GM12878 (cell line): ENCODE measurements at places on chromosomes 4 and X. TPM values are rescaled to one million over a fixed set of nuclear protein-coding genes. Genes with fewer than 3 reads are reported as not detected.

DNA sequence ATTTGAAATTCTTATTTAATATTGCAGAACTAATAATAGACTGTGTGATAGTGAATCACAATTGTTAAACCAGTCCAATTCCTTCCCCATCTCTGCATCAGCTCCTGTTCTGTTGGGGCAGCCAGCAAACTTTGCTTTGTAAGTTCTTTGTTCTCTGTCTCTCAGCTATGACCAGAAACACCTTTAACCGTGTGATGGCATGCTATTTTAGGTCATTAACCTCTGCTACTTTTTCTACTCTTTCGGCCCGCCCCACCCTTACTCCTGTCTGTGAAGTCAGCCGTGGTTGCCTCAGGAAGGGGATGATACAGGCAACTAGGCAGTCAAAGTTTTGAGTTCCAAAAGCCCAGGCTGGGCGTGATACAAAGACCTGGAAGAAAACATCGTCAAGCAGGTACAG lies 51.3 kb upstream of the EGFL6 start:
- DNase-seq = no peak
- H3K4me3 ChIP-seq = no peak overlapping the region
- H3K27me3 ChIP-seq = no peaks in the 10 kb centered on the region
- H3K36me3 ChIP-seq = no peaks in the 10 kb centered on the region
- H3K4me1 ChIP-seq = no peaks in the 10 kb centered on the region

GRCh38 chr4:77236806-77237205 lies 79.8 kb downstream of the CCNG2 start:
- no peak overlapping the region for H3K4me3 ChIP-seq
- no peak for DNase-seq
- H3K27me3 ChIP-seq = no peaks in the 10 kb centered on the region
- no peak overlapping the region for H3K27ac ChIP-seq
- no peaks in the 10 kb centered on the region for H3K36me3 ChIP-seq

DNA sequence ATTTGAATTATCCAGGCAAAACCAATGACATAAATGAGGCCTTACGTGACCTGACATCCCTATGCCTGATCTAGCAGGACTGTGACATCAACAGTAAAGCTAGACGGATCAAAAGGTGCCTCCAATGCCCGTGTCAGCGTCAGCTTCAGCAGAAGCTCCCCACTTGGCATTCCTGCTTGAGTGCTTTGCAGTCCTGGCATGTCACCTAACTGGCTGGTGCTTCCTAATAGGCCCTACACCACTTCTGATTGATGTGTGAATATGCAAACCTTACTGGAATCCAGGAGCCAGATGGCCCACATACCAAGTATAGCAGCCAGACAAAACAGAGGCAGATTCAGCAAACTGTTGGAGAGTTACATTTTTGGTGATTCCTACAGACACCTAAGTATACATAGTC lies 224.2 kb downstream of the DMD start:
- no peaks in the 10 kb centered on the region for H3K36me3 ChIP-seq
- no peak overlapping the region for H3K27ac ChIP-seq
- H3K27me3 ChIP-seq = no peaks in the 10 kb centered on the region
- no peak for DNase-seq

- H3K27ac ChIP-seq = no peak overlapping the region
- no peaks in the 10 kb centered on the region for H3K36me3 ChIP-seq
- H3K27me3 ChIP-seq = no peaks in the 10 kb centered on the region
- DNase-seq = no peak
- no peak overlapping the region for H3K4me3 ChIP-seq
Measured at GRCh38 chrX:39734174-39734776, 363.5 kb downstream of the BCOR start.

GRCh38 chr4:126441173-126442035 lies 1126.6 kb downstream of the FAT4 start:
- DNase-seq = no peak
- no peaks in the 10 kb centered on the region for H3K27me3 ChIP-seq
- no peak overlapping the region for H3K27ac ChIP-seq
- no peak overlapping the region for H3K4me3 ChIP-seq
- H3K36me3 ChIP-seq = no peaks in the 10 kb centered on the region

DNA sequence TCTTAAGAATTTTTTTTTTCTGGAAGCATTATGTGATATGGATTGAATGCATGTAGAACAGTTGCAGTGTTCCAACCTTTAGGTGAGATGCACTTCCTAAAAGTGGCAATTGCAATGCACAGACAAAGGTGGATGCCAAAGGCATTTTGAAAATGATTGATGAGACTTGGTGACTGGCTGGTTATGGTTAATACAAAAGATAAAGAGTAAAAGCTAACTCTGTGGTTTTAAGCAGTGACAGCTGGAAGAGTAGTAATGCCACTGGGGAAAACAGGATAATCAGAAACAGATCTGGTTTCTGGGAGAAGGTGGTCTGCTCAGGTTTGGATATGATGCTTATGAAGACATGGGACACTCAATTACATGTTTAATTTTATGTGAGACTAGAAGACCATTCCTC lies 345.6 kb downstream of the RPA4 start:
- no peak overlapping the region for H3K27ac ChIP-seq
- H3K4me1 ChIP-seq = no peaks in the 10 kb centered on the region
- no peak overlapping the region for H3K4me3 ChIP-seq

GRCh38 chr4:115720611-115721010 lies 607.2 kb upstream of the NDST4 start:
- no peaks in the 10 kb centered on the region for H3K4me1 ChIP-seq
- no peaks in the 10 kb centered on the region for H3K36me3 ChIP-seq
- DNase-seq = no peak
- no peak overlapping the region for H3K4me3 ChIP-seq
- H3K27me3 ChIP-seq = no peaks in the 10 kb centered on the region

- no peak for DNase-seq
- H3K36me3 ChIP-seq = no peaks in the 10 kb centered on the region
- no peaks in the 10 kb centered on the region for H3K4me1 ChIP-seq
Measured at GRCh38 chr4:8352368-8353157, 83.0 kb downstream of the HTRA3 start.

DNA sequence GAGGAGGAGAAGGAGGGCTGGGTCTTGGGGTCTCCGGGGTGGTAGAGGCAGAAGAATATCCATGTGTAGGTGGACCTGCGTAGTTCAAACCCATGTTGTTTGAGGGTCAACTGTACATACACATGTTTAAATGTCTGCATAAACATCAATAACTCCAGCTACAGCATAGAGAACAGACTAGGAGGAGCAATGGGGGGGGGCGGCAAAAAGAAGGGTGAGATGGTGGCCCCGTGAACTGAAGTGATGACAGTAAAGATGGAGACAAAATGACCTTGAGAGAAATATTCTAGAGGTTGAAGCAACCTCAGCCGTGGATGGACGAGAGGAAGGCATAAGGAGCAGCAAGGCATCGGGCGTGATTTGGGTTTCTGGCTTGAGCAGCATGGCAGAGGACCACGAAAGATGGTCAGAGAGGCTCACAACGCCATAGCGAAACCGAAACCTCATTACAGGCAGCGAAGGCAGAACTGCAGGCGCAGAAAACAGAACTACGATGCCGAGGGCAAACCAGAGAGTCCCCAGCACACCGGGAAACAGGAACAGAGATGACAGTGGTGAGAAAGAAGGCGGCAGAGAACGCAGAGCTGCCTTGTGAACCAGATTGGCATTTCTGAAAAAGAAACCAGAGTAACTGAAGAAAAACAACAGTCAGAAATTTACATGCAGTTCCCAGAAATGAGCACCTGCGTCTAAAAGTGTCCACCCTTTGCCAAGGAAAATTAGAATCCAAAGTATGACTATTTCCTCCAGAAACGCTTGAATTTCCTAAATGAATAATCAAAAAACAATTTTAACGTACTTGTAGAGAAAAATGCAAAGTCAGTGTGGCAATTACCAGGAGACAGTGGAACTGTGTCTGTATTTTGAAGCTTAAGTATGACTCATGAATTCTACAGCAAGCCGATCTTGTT lies 50.3 kb upstream of the ENPP6 start:
- no peaks in the 10 kb centered on the region for H3K36me3 ChIP-seq
- DNase-seq = peak; percentile 99
- peak overlapping the region; percentile 57 for H3K4me3 ChIP-seq

- H3K36me3 ChIP-seq = no peaks in the 10 kb centered on the region
- peak; percentile 9 for DNase-seq
- no peaks in the 10 kb centered on the region for H3K4me1 ChIP-seq
- H3K4me3 ChIP-seq = no peak overlapping the region
Measured at GRCh38 chr4:140884431-140885058, 128.4 kb upstream of the TBC1D9 start.

DNA sequence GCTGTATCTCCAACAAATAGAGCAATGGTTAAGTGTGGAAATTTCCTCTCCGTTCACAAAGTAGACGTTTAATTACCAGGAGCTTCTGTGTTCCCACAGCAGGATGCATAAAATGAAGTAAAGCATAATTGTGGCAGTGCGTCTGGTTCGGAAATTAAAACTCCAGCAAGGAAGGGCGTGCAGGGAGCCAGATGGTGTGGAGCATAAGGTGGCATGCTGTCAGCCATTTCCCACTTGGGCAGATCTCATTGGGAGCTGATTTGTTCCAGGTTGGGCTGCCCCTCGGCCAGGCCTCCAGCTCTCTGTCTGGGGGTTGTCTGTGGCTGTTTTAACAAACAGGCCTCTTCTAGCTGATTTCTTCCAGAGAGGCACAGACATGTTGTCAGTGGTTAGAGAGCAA lies 182.1 kb upstream of the CLNK start:
- no peaks in the 10 kb centered on the region for H3K27me3 ChIP-seq
- no peaks in the 10 kb centered on the region for H3K4me1 ChIP-seq
- no peak for DNase-seq
- no peak overlapping the region for H3K27ac ChIP-seq
- H3K36me3 ChIP-seq = no peaks in the 10 kb centered on the region
- no peak overlapping the region for H3K4me3 ChIP-seq

DNA sequence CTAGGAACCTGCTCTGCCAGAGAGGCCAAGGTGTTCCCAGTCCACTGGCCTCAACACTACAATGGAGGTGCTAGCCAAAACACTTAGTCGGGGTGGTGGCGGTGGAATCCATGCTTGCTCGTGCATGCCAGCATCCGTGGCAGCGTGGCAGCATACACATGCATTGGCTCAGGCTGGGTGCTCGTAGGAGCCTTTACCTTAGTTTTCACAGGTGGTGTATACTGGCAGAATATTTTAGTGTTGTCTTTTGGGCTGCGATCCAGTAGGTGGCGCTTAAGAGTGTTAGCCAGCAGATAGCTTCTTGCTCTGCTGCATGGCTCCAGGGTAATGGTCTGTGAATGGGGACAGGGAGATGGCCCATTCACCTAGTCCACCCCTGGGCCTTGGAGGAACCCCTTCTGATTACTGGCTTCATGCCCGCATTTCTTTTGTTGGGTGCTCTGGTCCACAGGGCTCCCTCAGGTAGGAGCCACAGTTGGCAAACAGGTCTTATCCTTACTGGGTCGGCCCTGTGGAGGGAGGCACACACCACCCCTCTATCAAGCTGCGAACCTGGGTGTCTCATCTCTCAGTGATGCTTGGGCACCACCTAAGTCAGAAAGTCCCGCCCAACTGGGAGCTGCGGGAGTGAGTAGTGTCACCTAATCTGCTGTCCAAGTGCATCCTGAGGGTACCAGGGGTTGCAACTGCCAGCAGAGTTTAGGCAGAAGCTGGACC lies 40.0 kb downstream of the RIPPLY1 start:
- H3K4me1 ChIP-seq = no peaks in the 10 kb centered on the region
- no peaks in the 10 kb centered on the region for H3K27me3 ChIP-seq
- H3K36me3 ChIP-seq = no peaks in the 10 kb centered on the region
- H3K4me3 ChIP-seq = no peak overlapping the region
- no peak overlapping the region for H3K27ac ChIP-seq

GRCh38 chr4:5784960-5785611 lies 74.1 kb downstream of the EVC start:
- no peaks in the 10 kb centered on the region for H3K27me3 ChIP-seq
- H3K27ac ChIP-seq = no peak overlapping the region
- no peak for DNase-seq
- no peaks in the 10 kb centered on the region for H3K4me1 ChIP-seq
- no peak overlapping the region for H3K4me3 ChIP-seq

- no peak for DNase-seq
- H3K4me3 ChIP-seq = no peak overlapping the region
- peaks cover 9% of the 10 kb centered on the region for H3K27me3 ChIP-seq
- peaks cover 4% of the 10 kb centered on the region for H3K4me1 ChIP-seq
Measured at GRCh38 chr4:80189956-80190677, 7.2 kb upstream of the PRDM8 start.

GRCh38 chr4:37793562-37793961 lies 32.9 kb upstream of the PGM2 start:
- no peaks in the 10 kb centered on the region for H3K36me3 ChIP-seq
- no peaks in the 10 kb centered on the region for H3K4me1 ChIP-seq
- DNase-seq = no peak

- H3K27me3 ChIP-seq = no peaks in the 10 kb centered on the region
- H3K4me3 ChIP-seq = no peak overlapping the region
- no peak overlapping the region for H3K27ac ChIP-seq
Measured at GRCh38 chr4:128468123-128468989, 180.7 kb upstream of the PGRMC2 start.

DNA sequence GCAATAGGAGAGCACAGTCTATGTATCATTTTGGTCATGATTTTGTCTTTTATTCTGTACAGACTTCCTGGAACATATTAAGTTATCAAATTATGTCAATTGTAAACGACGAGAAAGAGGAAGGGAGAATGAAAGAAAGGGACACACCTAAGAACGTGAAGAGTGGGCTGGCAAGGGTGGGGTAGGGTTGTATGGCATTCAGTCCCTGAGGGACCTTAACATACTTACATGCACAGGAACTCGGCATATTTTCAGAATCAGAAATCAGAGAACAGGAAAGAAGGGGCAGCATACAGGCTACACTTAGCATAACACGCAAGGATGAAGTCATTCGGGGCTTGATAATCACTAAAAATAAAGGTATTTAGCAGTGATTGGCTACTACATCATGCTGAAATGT lies 1375.0 kb upstream of the ADGRL3 start:
- H3K27me3 ChIP-seq = no peaks in the 10 kb centered on the region
- DNase-seq = no peak
- H3K36me3 ChIP-seq = no peaks in the 10 kb centered on the region
- H3K27ac ChIP-seq = no peak overlapping the region
- no peaks in the 10 kb centered on the region for H3K4me1 ChIP-seq
- H3K4me3 ChIP-seq = no peak overlapping the region

DNA sequence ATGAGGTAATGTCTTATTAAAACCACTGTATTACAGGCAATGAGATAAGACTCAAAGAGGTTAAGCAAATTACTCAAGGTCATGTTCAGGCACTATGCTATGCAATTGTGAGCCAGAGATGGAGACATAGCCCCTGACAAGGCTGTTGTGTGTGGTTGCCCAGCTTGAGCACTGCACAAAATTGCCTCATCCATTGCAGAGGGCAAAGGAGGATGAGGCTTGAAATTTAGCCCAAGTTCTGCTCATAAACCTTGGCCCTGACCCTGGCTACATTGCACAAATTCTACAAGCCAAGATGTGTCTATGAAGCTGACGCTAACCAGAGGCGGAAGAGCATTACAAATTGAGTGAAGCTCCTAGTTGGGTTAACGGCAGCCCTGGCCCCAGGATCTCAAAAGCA lies 65.6 kb upstream of the PGM2 start:
- no peak for DNase-seq
- no peak overlapping the region for H3K4me3 ChIP-seq
- no peaks in the 10 kb centered on the region for H3K4me1 ChIP-seq
- no peaks in the 10 kb centered on the region for H3K36me3 ChIP-seq

The GABRQ gene
- total RNA-seq = not detected in 2 replicates

The EDNRA gene
- 0.15 and 0.48 TPM in 2 replicates for total RNA-seq

The XAGE2 gene
- total RNA-seq = not detected in 2 replicates

The NUDT10 gene
- not detected in 2 replicates for total RNA-seq

The SPIN2A gene
- 0.33 and 0.40 TPM in 2 replicates for total RNA-seq

The TXK gene
- total RNA-seq = 1.3 and 1.4 TPM in 2 replicates

The UGT8 gene
- 0.43 and 0.82 TPM in 2 replicates for total RNA-seq

The GPR82 gene
- 0.13 and 0.28 TPM in 2 replicates for total RNA-seq

The TCEAL6 gene
- total RNA-seq = not detected in 2 replicates
